ENCODE measurements at places on chromosomes 4 and X. TPM values are rescaled to one million over a fixed set of nuclear protein-coding genes. Genes with fewer than 3 reads are reported as not detected.

GRCh38 chrX:49230500-49231232, 2.5 kb downstream of the CACNA1F start:
- DNase-seq = peak; percentile 64

DNA sequence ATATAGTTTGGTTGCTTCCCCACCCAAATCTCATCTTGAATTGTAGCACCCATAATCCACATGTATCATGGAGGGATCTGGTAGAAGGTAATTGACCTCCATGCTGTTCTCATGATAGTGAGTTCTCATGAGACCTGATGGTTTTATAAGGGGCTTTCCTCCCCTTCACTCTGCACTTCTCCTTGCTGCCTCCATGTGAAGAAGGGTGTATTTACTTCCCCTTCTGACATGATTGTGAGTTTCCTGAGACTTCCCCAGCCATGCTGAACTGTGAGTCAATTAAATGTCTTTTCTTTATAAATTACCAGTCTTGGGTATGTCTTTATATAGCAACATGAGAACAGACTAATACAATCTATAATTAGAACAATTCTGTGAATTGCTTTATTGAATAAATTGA, 11.9 kb upstream of the DCAF4L1 start:
- DNase-seq = no peak

- no peak for DNase-seq
Observed at GRCh38 chr4:116665716-116666115, 419.7 kb downstream of the TRAM1L1 start.

DNA sequence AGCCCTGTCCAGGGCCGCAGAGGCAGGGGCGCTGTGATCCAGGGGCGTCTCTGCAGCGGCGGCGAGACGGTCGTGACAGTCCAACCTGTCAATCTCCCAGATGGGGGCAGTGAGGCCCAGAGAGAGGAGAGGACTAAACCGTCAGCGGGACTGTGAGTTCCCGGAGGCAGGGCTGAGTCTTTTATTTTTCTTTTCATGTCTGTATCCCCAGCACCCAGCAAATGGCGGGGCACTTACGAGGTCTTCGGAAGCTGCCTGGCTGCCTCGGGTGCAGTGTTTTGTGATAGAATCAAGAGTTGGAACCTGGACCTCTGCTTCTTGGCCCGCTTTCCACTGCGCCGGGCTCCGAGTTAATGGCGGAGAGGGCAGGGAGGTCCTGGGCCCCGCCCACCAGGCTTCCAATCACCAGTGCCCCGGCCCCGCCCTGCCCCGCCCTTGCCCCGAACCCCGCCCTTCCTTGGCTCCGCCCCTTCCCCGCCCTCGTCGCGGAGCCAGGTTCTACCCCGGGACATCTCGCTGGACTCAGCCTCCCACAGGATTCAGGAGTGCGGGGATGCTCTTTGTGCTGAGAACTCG, 35.3 kb upstream of the GRPEL1 start:
- peak; percentile 96 for DNase-seq

DNA sequence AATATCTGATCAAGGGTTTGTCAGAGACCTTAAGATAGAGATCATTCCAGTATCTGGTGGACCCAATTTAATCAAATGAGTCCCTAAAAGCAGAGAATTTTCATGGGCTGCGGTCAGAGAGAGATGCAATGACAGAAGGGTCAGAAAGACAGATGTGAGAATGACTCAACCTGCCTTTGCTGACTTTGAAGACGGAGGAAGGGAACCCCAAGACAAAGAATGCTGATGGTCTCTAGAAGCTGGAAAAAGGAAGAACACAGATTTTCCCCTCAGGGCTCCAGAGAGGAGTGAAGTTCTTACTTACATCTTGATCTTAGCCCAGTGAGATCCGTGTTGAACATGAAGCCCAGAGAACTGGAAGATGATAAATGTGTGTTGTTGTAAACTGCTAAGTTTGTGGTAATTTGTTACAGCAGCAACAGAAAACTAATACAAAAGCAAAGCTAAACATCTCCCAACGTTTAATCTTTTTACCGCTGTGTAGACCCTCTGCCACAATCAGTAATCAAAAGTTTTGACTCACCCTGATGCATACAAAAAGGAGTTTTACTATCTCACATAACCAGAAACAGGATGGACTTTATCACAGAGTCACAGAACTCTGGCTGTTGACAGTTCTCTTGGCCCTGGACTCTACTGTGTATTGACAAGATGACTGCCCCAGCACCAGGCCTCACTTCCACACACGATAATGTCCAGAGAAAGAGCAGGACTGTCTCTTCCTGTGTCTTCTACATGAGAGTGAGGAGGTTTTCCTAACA, 70.2 kb upstream of the MAGEB2 start:
- DNase-seq = no peak

GRCh38 chrX:108344216-108344615, 94.0 kb downstream of the COL4A6 start:
- DNase-seq = no peak

- no peak for DNase-seq
Observed at GRCh38 chr4:8538076-8538702, 42.0 kb upstream of the GPR78 start.

GRCh38 chr4:168796362-168797106, 213.5 kb downstream of the CBR4 start:
- DNase-seq = no peak

DNA sequence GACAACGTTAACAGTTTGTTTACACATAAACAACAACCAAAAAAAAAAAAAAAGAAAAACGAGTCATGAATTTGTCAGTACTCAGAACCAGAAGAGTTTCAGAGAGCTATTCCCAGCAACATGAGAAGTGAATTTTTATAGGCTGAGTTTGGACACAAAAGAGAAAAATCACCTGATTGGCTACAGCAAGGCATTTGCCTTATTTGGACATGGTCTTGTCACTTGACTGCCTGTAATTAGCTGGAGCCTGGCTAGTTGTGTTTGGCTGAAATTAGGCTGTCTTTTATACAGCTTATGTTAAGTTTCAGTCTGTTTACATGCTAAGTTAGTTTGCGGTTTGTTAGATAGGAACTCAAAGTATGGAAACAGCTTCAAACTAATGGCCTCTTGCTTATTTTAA, 880 bp upstream of the TEX13A start:
- DNase-seq = no peak

- peak; percentile 47 for DNase-seq
Observed at GRCh38 chrX:103215425-103215991, 600 bp downstream of the BEX4 start.

DNA sequence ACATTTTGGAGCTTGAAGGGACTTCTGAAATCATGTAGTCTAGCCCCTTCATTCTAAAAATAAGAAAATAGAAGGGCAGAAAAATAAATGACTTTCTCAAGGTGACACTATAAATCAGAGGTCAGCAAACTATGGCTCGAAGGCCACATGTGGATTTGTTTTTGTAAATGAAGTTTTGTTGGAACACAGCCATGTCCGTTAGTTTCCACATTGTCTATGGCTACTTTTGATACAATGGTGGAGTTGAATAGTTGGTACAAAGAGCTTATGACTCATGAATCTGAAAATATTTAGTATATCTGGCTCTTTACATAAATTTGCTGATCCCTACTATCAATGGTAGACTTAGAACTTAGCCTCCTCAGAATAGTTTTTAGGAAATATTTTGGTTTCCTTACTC, 302.4 kb upstream of the PRPS2 start:
- DNase-seq = no peak

GRCh38 chrX:49106930-49107329, 16.6 kb downstream of the GPKOW start:
- peak; percentile 60 for DNase-seq

DNA sequence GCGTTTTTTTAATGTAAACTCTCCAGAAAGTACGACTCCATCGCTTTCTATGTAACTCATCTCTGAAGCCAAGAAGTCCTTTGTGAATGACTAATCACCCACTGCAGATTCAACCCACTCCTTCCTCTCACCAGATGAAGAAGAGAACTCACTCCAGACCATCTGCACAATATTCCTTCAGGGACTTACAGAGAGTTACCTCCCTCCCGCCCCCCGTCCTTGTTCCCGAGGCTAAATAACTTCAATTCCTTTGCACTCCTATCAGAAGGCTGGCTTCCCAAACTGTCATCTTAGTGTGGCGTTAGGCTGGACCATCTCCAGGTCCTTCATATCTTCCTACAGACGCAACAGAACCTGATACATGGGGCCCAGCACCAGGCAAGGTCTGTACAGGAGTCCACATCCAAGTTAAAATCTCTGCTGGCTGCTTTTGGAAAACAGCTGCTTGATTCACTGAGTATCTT, 82.4 kb downstream of the AFAP1 start:
- DNase-seq = no peak

DNA sequence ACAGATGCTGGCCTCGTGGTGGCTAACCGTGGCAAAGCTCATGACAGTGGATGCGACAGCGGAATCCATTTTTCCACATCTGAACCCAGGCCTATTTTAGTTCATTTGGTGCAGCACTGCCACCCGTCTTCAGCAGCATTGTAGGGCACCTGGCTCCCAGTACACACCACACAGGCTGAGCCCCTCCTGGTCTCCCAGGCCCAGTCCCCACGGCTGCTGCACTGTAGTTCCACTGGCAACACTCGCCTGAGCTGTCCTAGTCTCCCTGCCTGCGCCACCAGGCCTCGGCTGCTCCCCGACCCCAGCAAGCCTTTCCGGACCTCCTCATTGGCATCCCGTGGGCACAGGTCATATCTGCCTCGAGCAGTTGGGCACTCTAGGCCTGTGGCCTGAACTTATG, 76.2 kb downstream of the MTMR1 start:
- no peak for DNase-seq

DNA sequence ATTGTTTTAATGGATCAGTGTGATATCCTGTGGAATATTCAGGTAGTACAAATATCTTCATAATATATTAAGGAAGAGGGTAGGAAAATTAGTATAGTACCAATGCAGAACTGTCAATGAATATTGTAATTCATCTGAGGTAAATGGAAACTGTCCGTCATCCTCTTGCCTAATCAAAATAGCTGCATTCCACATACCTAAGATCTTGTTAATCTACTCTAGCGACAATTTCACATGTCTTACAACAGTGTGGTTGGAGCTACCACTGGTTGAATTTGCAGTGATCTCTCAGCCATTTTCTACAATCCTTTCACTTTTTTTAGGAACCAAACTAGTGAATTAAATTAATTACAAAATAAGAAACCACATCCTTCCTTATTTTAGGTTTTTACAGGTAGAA, 117.5 kb downstream of the PCDH18 start:
- no peak for DNase-seq

- DNase-seq = no peak
Observed at GRCh38 chrX:43892336-43892870, 10.2 kb upstream of the MAOB start.

GRCh38 chrX:69097451-69098236, 67.6 kb downstream of the PJA1 start:
- DNase-seq = no peak

GRCh38 chrX:151359341-151359740, 37.7 kb upstream of the VMA21 start:
- DNase-seq = no peak

DNA sequence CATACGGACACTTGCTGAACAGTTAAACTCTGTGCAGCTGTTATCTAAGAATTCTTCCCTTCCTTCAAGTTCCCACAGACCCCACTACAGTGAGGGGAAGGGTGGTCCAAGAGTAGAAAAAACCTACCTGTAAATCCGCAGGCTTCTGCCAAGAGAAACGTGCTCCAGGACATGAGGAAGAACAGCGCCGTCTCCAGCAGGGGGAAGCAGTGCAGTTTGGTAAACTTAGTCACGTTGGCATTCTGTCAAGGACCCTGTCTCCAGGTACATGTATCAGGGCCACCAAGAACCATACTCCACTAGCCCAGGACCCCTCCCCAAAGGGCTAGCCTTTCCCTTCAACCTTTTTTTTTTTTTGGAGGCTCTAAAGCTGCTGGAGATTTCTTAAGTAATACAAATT, 79.9 kb downstream of the CHST7 start:
- no peak for DNase-seq

GRCh38 chr4:58566260-58566659, 1456.1 kb upstream of the IGFBP7 start:
- DNase-seq = no peak

GRCh38 chrX:43750248-43750676, 94.2 kb downstream of the MAOA start:
- DNase-seq = peak; percentile 23

DNA sequence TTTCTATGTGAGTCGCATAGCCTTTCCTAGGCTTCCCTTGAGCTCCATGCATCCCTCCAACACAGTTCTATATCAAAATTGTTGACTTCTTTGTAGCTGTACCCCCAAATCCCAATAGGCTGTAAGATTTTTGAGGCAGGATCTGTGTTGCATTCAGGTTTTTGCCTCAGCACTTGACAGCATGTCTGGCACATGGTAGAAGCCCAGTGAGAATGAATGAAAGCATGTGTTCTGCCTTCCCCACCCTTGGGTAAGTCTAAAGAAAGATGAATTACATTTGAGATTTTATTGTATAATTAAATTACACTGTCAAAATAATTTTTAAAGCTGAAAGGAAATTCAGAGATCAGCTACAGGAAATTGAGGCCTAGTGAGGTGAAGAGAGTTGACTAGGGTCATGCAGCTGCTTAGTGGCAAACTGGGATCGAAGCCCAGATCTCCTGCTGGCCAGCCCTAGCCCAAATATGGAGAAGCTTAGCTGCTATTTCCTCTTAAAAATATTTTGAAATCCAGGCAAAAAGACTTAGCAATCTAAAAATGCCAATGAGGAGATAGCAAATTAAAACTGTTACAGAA, 122.5 kb downstream of the SPATA18 start:
- DNase-seq = peak; percentile 80

CUL4B gene
- 11.2 TPM for total RNA-seq

NAP1L3 gene
- 0.15 TPM for total RNA-seq

RAB40AL gene
- total RNA-seq = not detected

KCND1 gene
- 0.30 TPM for total RNA-seq

MAGEA4 gene
- total RNA-seq = not detected

UBA6 gene
- 37.9 TPM for total RNA-seq

FAM47A gene
- not detected for total RNA-seq

SOWAHB gene
- not detected for total RNA-seq

CLDN34 gene
- not detected for total RNA-seq

FHIP1A gene
- total RNA-seq = 37.7 TPM

MFAP3L gene
- 20.1 TPM for total RNA-seq

FOXR2 gene
- not detected for total RNA-seq

BRS3 gene
- total RNA-seq = 0.08 TPM

ADH7 gene
- not detected for total RNA-seq

BEND2 gene
- not detected for total RNA-seq

UGT2B11 gene
- not detected for total RNA-seq

TRIM61 gene
- 0.58 TPM for total RNA-seq

SCD5 gene
- total RNA-seq = 0.74 TPM

KCNIP4 gene
- not detected for total RNA-seq

Measured in psoas muscle (tissue), 8 donors.